ENCODE measurements at places on chromosomes 1 and 21.

DNA sequence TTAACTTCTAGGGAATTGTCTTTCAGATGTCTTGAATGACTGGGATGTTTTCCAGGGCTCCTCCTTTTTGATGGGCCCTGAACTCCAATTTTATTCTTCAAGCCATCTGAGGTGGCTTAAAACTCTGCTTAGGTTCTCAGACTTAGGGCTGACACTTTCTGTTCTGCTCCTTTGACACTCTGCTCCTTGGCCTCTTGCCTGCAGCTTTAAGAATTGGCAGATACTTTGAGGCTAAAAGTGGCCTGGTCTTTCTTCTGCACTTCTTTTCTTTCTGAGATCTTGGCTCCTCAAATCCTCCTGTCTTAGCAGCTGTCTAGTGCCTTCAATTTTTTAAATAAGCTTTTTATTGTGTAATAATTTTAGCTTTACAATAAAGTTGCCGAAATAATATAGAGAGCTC, 294.6 kb downstream of the RPS6KC1 start:
- no peak for DNase-seq

GRCh38 chr1:228872080-228872479, 136.8 kb downstream of the RHOU start:
- no peak for DNase-seq

GRCh38 chr1:47690341-47691250, 252.8 kb downstream of the FOXD2 start:
- no peak for DNase-seq

DNA sequence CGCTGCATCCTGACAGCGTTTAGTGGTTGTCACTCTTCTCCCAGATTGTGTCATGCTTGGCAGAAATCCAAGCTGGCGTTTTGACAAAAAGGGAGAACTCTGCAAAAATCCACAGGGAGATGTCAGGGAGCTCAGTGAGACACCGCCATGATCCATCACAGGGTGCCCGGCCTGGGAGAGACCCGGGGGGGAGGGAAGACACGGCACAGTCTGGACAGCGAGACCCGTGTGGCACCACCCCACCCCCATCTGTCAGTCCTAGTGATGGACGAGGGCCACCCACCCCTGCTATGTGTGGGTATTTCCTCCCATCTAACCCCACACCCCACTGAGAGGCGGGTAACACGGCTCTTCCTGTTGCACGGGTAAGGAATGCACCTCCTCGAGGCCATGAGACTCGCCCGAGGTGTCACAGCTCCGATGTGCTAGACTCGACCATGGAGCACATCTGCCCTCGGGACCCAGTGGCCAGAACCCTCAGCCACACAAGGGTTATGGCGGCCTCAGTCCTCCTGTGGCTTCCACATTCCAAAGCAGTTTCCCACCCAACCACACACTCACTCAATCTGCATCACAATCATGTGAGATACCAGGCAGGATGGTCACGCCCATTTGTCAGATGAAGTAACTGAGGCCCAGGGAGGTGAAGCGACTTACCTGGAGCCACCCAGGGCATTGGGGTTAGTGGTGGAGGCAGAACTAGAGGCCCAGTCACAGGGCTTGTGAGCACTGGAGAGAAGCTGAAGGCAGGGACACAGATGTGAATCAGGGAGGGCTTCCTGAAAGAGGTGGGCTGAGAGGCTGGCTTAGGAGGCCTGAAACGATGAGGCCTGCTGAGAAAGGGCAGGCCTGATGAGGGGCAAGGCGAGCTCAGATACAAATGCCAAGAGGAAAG, 688.5 kb downstream of the MATN1 start:
- DNase-seq, result no peak

- DNase-seq, result no peak
Observed at GRCh38 chr1:204711103-204711946, 25.8 kb upstream of the LRRN2 start.

DNA sequence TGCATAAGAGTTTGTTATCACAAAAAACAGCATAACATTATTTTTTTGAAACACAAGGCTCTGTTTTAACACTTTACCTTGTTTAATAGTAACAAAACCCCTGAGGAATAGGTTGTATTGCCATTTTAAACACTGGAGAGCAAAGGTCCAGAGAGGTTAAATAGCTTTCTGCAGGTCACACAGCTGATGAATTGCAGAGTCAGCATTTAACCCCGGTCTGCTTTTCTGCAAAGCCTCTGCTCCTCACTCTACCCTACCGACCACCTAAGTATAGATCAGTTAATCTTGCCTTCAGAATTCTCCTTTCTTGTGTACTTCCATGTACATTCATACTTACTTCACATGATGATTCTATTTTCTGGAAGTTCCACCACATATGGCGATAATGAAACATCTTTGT, 42.0 kb downstream of the KCNJ15 start:
- DNase-seq, result no peak

- DNase-seq, result no peak
Observed at GRCh38 chr1:166937962-166938361, 37.4 kb downstream of the ILDR2 start.

- DNase-seq, result no peak
Observed at GRCh38 chr1:221632072-221632471, 109.8 kb downstream of the DUSP10 start.

DNA sequence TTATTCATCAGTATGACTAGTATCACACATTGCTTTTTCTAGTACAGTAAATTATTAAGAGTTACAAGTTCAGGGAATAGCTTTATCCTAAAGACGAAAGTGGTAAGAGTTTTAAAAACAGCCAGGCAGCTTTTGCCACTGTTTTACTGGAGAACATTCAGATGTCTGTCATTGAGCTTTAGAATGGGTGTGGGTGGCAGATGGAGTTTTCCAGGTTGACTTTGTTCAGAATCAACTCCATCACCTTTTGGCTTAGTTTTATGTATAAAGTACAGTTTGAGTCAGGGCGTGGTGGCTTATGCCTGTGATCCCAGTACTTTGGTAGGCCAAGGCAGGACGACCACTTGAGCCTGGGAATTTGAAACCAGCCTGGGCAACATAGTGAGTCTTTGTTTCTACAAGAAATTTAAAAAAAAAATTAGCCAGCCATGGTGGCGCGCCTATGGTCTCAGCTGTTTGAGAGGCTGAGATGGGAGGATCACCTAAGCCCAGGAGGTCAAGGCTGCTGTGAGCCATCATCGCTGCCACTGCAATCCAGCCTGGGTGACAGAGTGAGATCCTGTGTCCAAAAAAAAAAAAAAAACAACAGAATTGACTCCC, 29.9 kb upstream of the PLEKHM2 start:
- DNase-seq, result no peak

- no peak for DNase-seq
Observed at GRCh38 chr1:53899206-53899628, 5.2 kb downstream of the DIO1 start.

- DNase-seq, result no peak
Observed at GRCh38 chr1:61455400-61455799, 269.5 kb downstream of the TM2D1 start.
